ENCODE measurements at places on chromosomes 5 and 9. TPM values are rescaled to one million over a fixed set of nuclear protein-coding genes. Genes with fewer than 3 reads are reported as not detected.
A peak's percentile ranks its signal among the peaks of the same experiment; 100 is the strongest.

- DNase-seq = no peak
Observed at GRCh38 chr9:100134731-100135130, 35.7 kb downstream of the INVS start.

Gene F2RL1
- total RNA-seq = 9.4 TPM

GRCh38 chr5:179762781-179763176, 30.2 kb downstream of the MAML1 start:
- peak; percentile 75 for DNase-seq

GRCh38 chr5:92580814-92581213, 1000.2 kb downstream of the NR2F1-AS1 start:
- peak; percentile 3 for DNase-seq

Gene OTULINL
- 0.18 TPM for total RNA-seq

Gene ECM2
- 0.36 TPM for total RNA-seq

Gene UBLCP1
- 11.7 TPM for total RNA-seq

Gene ANGPTL2
- total RNA-seq = 14.7 TPM

Gene CCDC69
- 0.56 TPM for total RNA-seq

Gene GABRB2
- not detected for total RNA-seq

GRCh38 chr5:13567819-13568218, 376.7 kb downstream of the DNAH5 start:
- DNase-seq = peak; percentile 72

Gene FOXD4L5
- under 0.01 TPM for total RNA-seq

GRCh38 chr5:87735923-87736322, 323.2 kb upstream of the CCNH start:
- no peak for DNase-seq

Measured in IMR-90 (cell line).